ENCODE measurements at places on chromosomes 3 and 15. TPM values are rescaled to one million over a fixed set of nuclear protein-coding genes. Genes with fewer than 3 reads are reported as not detected.

DNA sequence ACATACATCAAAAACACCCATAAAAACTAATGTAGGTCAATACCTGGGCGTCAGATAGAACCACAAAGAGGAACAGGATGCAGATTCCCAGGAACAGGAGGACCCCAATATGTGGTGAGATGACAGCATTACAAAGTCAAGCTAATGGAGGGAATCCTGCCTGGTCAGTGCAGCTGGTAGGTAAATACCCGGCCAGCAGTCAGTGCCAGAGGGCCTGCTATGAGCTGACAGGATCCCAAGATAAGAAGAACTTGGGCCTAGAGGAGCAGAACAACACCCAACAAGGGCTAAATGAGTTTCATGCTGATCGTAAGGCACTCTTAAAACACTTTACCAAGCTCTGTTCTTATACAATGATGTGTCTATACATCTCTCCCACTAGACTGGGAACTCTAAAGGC is 61.2 kb upstream of the KCNMB2 start:
- H3K27me3 ChIP-seq = peaks cover 2% of the 10 kb centered on the region
- no peaks in the 10 kb centered on the region for H3K36me3 ChIP-seq
- H3K4me1 ChIP-seq = no peaks in the 10 kb centered on the region
- H3K27ac ChIP-seq = no peak overlapping the region
- H3K4me3 ChIP-seq = no peak overlapping the region
- no peak for DNase-seq

GRCh38 chr3:180911876-180912303 is 580 bp upstream of the FXR1 start:
- no peak for DNase-seq
- no peaks in the 10 kb centered on the region for H3K27me3 ChIP-seq
- H3K4me1 ChIP-seq = peaks cover 48% of the 10 kb centered on the region
- peaks cover 18% of the 10 kb centered on the region for H3K36me3 ChIP-seq

Gene COMMD2
- 28.4 TPM for total RNA-seq

Gene SERPINI2
- total RNA-seq = not detected

Data from activated CD4-positive, alpha-beta memory T cell treated with anti-CD3 and anti-CD28 coated beads for 36 hours (primary cell).